Fibroblast of the conjunctiva (primary cell): ENCODE measurements at places on chromosomes 1 and 21.

DNA sequence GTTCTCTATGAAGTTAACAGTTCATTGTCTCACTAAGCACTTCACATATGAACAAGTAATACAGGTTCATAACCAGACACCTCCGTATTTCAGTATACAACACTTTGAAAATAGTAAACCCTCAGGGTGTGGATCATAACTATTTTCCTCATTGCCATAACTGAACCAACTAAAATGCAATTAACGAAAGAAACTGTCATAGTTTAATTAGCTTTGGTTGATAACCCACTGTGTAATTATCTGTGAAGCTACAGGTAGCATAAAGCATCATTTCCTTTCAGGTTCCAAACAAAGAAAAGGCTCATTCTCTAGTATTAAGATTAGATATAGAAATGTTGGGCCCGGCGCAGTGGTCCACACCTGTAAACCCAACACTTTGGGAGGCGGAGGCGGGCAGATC is 58.5 kb downstream of the EIF4G3 start:
- no peak for DNase-seq

- no peak for DNase-seq
These were observed 244.6 kb downstream of the TRABD2B start for GRCh38 chr1:47752559-47752958.

- no peak for DNase-seq
These were observed 255.5 kb downstream of the CTH start for GRCh38 chr1:70666381-70667140.

- DNase-seq, result no peak
These were observed 27.7 kb downstream of the THRAP3 start for GRCh38 chr1:36251794-36252481.

DNA sequence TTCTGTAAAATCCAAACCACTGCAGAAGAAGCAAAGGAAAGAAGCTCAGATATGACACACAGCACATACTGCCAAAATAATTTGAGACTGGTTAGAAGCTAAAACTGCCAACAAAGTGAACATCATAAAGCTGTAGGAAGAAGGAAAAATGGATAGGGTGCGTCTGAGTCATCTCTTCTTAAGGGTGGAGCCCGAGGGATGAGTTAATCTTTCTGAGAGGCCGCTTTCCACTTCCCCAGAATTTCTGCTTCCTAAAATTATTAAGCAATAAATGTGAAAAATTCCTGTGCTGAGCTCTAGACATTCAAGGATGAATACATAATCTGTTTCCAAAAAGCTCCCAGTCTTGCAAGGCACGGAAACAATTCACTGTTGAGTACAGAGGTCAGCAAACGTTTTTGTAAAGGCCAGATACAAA is 20.1 kb downstream of the PPT1 start:
- DNase-seq, result peak; percentile 62

GRCh38 chr1:196516373-196516772 is 91.9 kb downstream of the KCNT2 start:
- no peak for DNase-seq

GRCh38 chr1:159554261-159554660 is 18.5 kb upstream of the OR10J5 start:
- DNase-seq, result no peak

DNA sequence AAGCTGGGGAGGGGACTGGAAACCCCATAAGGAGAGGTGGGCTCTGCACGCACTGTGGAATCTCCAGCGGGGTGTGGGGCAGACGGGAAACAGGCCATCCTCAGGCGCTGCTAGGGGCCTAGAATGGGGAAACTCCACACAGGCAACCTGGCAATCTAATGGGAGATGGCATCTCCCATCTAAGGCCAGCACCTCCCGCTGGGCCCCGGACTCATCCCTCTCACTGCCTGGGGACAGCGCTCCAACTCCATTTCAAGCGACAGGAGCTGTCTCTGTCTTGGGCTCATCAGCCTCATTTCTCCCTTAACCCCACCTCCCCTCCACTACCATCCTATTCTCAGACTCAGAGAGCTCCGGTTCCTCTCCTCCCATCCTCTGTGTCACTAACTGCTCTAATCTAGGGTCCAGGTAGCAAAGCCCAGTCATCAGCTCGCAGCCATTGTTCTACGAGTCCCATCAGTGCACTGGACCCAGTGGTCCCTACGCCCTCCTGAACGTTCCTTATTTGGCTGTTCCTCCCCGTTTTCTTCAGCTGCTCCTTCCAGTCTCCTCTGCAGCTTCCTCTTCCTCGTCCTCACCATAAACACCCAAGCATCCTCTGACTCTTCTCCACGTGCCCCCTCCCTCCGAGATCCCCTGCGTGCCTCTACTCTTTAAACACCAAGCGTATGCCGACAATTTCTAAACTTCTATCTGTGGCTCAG is 93.4 kb upstream of the CASZ1 start:
- DNase-seq, result no peak

GRCh38 chr1:40971966-40972365 is 7.5 kb upstream of the CTPS1 start:
- DNase-seq, result no peak

GRCh38 chr21:15080526-15080925 is 15.7 kb upstream of the NRIP1 start:
- DNase-seq, result no peak

DNA sequence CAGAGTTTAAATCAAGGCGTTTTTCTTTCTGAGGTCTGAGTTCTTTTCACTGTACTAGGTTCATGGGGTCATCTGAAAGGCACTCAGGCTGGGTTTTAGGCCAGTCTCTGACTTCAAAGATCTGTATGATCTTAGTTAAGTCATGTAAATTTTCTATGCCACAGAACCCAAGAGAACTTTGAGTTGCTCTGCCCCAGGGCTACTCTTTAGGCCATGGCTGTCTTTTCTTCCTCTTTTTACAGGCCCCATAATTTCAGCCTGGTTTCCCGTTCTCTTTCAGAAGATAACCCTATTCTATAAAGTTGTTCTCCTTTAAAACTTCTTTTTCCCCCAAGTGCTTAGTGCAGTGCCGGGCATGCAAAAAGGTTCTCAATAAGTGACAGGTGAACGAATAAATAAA is 26.1 kb downstream of the METTL13 start:
- DNase-seq, result no peak

DNA sequence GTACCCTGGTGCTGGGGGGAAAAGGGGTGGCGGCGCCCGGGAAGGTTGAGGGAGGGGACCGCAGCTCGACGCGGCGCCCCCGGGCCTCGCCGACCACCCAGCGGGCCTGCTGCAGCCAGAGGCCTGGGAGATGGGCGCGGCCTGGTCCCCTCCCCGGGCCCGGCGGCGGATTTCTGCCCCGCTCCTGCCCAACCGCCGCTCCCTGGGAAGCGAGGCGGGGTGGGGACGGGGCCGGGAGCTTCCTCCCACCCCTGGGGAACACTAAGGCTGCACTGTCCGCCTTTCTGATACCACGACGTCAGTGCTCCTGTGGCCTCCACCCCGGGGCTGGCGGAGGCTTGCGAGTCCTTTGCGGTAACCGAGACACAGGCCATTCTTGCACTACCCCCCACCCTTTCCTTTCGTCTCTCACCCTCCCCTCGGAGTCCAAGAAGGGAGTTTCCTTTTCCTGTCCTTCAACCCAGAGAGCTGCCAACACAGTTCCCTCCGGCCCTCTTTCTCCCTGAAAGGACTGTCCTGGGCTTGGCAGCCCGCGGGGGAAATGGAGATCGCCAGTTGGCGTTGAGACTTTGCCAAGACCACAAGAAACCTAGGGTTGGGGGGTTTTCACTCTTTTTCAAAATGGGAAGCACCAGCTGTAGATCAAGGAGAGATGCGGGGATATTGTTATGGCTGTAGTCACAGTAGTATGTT is 742 bp downstream of the SH3GLB1 start:
- DNase-seq, result peak; percentile 56

- DNase-seq, result peak; percentile 65
These were observed 99.7 kb downstream of the NFIA start for GRCh38 chr1:61182049-61182448.

GRCh38 chr1:5975133-5975880 is 16.9 kb downstream of the NPHP4 start:
- DNase-seq, result peak; percentile 35

DNA sequence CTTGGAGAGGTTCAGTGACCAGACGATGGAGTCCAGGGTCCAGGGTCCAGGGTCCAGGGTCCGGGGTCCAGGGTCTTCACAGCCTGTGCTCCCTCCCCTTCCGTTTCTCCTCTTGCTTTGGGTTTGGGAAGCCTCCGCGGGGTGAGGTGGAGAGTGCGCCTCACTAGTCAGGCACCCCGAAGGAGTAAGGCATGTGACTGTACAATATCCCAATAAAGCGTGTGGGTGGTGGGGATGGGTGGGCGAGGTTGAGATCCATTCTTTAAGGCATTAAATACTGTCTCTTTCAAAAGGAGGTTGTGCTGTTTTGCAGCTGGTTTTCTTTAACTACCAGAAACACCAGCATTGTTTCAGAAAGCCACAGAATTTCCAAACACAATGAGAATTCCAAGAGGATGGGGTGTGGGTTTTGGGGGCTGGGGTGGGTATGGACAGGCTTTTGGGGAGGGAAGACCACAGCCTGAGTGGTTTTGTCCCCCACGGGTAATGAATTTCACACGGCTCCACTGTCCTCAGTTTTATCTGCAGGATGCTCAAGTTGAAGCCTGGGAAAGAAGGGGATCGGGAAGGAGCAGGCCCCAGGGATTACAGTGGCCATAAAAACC is 65.7 kb downstream of the KIF26B start:
- no peak for DNase-seq

DNA sequence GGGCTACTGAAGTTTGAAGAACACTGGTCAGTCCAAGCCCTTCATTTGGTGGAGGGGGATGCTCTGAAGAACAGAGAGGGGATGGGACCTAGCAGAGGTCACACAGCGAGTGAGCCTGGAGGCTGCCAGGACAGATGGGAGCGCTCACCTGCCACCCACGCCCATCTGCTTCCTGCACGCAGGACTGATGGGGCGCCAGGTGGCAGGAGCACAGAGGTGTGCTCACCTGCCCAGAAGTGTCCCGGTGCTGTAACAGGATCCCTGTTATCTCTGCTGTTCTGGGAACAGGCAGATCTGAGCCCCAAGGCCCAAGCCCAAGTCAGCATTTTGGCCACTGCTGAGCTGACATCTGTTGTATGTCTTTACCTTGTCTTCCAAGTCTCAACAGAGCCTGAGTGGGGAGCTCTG is 40.5 kb downstream of the EPHB2 start:
- no peak for DNase-seq

- DNase-seq, result no peak
These were observed 25.3 kb upstream of the ATP5PO start for GRCh38 chr21:33940881-33941245.

GRCh38 chr1:74343216-74343615 is 108.0 kb downstream of the TNNI3K start:
- DNase-seq, result no peak

GRCh38 chr1:162091681-162092524 is 22.4 kb downstream of the NOS1AP start:
- no peak for DNase-seq

GRCh38 chr1:206488466-206488865 is 18.2 kb downstream of the IKBKE start:
- DNase-seq, result no peak

- DNase-seq, result no peak
These were observed 13.0 kb downstream of the INAVA start for GRCh38 chr1:200907611-200908097.

- DNase-seq, result peak; percentile 95
These were observed 58.4 kb downstream of the LAMC2 start for GRCh38 chr1:183244466-183244865.

DNA sequence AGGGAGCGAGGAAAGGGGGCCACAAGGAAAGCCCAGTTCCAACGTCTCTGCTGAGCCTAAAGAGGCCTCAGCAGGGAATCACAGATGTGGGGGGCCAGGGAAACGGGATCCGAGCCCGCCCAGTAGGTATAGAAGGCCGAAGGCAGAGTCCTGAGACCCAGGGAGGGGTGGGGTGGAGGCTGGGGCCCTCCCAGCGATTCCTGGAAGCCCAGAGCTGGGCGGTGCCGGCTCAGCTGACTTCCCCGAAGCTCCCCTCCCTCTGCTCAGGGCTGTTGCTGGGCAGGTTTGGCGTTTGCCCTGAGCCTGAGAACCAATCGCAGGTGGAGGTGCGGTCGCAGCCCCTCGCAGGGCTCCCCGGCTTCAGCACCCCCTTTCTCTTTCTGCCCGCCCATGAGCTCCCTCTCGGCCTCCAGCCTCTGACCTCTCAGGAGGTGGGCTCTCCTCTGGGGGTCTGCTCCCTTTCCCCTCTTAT is 12.8 kb downstream of the ADAMTSL4 start:
- peak; percentile 95 for DNase-seq

GRCh38 chr1:55386456-55386855 is 171.3 kb upstream of the USP24 start:
- no peak for DNase-seq

DNA sequence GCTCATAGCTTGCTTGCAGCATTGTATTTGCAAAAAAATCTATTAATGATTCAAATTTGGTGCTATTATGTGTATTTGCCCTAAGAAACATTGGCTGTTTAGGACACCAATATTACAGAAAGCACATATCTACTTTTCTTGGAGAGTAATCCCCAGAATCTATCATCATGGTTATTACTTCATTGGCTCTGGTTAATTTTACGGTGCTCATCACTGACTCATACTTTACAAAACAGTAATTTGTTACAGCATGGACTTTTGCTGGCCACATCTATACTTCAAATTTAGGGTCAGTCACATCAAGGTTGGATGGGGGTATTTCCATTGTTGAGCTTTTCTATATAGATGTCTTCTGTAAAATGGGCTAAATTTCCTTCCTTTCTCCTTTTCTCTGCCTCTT is 45.7 kb downstream of the SH3GLB1 start:
- DNase-seq, result no peak

GRCh38 chr1:152182944-152183361 is 23.9 kb upstream of the RPTN start:
- peak; percentile 78 for DNase-seq

DNA sequence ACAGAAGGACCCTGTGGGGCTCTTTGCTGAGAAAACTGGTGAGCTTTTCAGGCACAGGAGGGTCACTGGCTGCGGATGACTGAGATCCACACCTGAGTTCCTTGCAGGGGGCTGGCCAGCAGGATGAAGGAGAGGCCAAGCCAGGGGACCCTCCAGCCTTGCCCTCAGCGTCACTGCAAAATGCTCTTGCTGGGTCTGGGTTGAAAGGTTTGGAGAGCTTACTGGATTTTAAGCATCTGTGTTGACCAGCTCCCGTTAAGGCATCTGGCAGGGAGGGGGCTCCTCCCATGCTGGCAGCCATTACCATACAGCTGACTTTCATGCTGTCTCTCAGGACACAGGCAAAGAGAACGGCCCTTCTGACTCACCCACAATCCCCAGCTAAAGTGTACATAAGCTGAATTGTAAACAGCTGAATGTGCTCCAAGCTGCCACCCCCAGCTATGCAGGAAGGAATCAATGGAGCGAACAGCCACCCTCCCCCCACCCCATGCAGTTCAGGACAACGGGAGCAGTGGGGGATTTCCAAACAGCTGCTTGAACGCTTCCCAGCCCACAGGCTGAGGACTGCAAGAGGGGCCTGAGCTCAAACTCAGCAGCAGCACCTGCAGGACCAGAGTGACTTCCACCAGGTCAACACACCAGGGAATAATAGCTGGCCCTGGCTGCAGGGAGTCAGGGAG is 21.3 kb upstream of the A3GALT2 start:
- DNase-seq, result peak; percentile 97

- no peak for DNase-seq
These were observed 234.9 kb downstream of the RHOU start for GRCh38 chr1:228969953-228970800.

DNA sequence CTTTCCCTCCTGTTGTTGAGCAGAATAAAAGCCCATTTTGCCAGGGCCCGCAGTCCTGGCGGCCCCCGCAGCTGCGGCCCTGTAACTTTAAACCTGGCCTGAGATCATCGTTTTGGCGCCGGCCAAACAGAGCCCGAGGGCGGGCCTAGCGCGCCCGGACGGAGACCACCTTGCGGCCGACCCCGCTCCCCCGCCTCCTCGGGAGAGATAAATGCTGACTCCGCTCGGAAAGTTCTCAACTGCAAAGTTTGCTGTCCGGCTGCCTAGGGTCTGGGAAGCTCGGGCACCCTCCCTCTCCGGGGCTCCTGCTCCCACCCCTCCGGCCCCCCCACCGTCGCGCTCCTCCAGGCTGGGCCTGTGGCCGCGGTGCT is at the start of gene PDPN:
Gene PDPN, plus strand, starts transcription at position 238 of the 371 bp plus-strand sequence. CDS start 202 bp downstream, outside the sequence.
- no peak for DNase-seq
